ENCODE measurements at places on chromosomes 6 and 20.

GRCh38 chr6:1626481-1626880 lies 16.8 kb downstream of the FOXC1 start:
- no peak for DNase-seq

- no peak for DNase-seq
These were observed 2.2 kb downstream of the ASXL1 start for GRCh38 chr20:32360333-32360634.

- no peak for DNase-seq
These were observed 68.8 kb upstream of the ZNFX1 start for GRCh38 chr20:49346682-49347081.

- no peak for DNase-seq
These were observed 43.3 kb downstream of the TP53INP2 start for GRCh38 chr20:34747479-34747878.

DNA sequence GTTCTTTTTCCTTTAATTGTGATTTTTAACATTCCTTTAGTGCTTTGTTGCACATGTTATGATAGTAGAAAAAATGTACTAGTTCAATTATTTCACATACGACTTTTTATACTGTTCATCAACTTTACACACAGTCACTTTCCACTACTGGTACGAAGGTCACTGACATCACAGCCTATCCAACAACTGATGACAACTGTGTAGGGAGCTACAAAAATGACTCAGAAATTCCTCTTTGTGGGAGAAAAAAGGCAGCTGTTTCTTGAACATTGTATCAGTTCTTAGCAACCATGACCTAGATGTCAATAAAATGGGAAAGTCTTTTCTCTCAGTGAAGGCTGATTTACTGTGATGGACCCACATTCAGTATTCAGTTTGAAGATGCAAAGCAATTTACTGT lies 7.0 kb upstream of the ID4 start:
- no peak for DNase-seq

DNA sequence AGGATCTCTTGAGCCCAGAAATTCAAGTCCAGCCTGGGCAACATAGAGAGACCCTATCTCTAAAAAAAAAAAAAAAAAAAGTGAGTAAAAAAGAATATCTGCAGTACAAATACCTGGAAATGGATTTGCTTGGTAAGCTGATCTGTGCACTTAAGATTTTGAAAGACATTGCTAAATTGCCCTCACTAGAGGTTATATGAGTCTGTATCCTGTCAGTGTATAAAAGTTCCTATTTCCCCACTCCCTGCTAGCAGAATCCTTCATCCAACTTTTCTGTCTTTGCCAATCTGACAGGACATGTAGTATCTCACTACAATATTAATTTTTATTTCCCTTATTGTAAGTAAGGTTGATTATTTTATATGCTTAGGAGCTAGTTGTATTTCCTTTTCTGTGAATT lies 36.1 kb downstream of the BICRAL start:
- no peak for DNase-seq

DNA sequence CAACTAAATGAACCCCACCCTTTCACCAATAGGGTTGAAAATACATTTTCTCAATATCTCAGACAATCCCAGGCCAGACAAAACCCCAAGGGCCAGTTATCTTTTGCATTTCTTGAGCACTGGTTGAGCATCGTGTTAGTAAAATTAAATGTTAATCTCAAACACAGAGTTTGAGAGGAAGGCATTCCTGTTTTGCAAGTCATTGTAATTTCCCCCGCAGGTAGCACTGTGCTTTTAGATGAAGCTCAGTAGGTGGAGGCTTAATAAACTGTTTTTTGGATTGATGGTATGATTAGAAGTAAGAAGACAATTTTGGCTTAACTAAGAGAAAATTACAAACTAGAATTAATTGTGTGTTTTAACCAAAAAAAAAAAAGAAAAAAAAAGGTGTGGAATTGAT lies 998.6 kb upstream of the FLRT3 start:
- DNase-seq: no peak

DNA sequence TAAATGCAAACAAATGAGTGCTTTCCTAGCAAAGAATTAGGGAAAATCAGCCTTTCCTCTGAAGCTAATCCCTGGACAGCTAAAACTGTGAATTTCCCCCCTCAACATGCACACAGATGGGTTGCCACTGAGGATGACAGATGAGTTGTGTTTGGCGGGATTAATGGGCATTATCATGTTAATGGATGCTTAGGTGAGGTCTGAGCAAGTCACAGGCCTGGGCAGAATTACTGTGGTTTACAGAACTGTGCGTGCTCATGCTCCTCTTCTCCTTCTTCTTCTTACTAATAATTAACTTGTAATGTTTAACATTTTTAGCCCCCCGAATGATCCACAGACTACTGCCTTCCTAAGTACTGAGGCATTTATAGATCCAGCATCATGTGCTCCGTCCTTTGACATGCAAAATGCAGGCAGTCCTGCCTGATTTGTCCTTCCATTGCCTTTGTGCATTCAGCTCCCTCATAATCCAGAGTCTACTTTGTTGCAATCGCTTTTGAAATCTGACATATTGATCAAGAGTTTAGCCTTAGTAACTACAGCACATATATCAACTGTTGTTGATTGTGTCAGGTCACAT lies 753.4 kb upstream of the MMS22L start:
- no peak for DNase-seq

DNA sequence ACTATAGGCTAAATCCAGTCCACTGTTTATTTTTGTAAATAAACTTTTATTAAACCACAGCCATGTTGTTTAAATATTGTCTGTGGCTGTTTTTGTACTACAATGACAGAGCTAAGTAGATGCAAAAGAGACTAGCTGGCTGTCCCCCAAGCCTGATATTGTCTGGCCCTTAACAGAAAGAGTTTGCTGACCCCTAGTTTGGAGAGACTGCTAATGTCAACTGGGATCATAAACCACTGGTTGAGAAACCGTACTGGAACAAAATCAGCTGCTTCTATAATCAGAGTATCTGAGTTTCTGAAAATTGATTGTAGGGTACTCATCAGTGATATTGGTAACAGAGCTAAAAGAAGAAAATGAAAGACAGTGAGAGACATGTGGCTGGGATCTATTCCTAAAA lies 102.6 kb upstream of the FAM184A start:
- no peak for DNase-seq

GRCh38 chr6:9250852-9251251 lies 815.5 kb upstream of the SLC35B3 start:
- DNase-seq: peak; percentile 47

GRCh38 chr6:24935366-24936152 lies at the start of gene RIPOR2:
Gene RIPOR2 (minus strand): TSS chr6:24935960. CDS start chr6:24935898, 62 bp downstream.
- DNase-seq: no peak

DNA sequence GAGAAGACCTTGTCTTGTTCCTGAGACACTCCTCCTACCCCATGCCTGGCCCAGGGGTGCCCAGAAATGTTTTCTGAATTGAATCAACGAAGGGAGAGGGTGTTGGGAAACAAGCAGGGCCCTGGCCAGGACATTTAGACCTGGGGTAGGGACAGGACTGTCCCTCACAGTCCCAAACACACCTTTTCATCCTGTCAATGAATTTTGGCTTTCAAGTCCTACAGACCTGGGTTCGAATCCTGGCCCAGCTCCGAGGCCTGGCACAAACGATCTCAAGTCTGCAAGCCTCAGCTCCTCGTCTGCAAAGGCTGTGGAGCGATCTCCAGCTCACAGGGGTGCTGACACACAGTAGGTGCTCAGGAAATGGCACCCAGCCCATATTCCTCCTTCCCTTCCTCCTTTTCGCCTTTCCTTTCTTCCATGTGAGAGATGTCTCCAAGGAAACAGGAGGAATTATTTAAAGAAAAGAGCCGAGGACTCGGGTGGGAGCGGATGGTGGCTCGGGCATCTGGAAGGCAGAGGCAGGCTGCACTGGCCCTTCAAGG lies 7.3 kb upstream of the DLGAP4 start:
- DNase-seq: no peak

- no peak for DNase-seq
These were observed 207.8 kb downstream of the TTLL2 start for GRCh38 chr6:167532410-167533288.

DNA sequence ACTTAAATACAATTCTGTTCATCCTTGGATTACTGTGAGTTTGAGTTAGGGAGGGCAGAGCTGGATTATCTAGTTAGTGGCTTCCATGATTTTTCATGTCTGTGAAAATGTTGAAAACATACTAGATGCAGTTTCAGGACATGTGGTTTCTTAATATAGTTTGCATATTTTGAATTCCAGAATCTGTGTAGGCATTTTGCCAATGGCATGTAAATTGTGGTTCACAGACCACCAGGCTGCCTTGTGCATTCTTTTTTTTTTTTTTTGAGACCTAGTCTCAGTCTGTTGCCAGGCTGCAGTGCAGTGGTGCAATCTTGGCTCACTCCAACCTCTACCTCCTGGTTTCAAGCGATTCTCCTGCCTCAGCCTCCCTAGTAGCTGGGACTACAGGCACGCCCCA lies 42.8 kb downstream of the CDC5L start:
- no peak for DNase-seq

DNA sequence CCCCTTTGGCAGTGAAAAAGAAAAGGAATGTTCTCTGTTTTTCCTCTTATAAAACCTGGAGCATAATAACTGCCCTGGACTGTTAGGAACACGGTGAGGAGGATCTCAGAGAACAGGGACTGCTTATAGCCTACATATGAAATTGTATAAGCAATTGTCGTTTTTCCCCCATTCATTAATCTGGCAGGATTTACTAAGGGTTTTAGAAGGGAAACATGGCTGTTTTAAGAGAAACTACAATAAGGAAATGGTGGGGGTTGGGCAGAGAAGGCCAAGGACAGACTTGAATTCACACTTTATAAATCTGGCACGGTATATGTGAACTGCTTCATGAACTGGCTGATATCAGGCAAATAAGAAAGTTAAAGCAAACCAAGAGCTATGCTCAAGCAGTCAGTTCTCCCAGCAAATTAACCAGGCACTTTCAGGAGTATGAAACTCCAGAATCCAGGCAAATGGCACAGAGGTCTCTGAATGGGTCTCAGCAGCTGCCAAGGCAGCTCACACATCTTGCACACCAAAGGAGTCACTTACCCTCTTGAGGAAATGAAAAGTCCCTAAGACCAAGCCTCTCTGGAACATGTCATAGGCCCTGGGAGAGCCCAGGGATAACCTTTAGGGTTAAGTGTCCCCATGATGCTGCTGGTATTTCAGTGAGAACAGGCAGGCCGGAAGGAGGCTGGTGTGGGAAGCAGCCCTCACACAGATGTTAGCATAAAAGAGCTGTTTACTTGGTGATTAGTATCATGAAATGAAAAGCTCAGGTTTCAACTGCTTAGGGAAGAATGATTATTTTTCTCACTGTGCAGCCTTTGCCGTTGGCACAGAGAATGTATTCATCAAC lies 260.5 kb upstream of the MARCKS start:
- DNase-seq: no peak

DNA sequence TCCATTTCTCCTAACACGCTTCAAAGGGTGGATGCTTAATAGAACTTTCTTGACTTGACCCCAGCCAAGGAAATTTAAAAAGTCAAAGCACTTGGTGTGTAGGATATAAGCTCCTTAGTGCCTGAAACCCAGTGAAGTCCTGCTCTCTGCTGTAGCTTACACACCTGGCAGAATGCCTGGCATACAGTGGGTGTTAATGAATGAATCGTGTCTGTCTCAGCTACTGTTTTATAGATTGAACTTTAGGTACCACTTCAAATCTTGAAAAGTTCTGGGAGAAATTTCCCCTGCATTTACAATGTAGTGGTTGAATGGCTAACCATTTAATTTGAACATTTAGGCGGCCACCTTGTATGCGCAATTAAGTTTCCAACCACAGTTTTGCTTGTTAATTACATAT lies 70.5 kb upstream of the ZNF217 start:
- no peak for DNase-seq

DNA sequence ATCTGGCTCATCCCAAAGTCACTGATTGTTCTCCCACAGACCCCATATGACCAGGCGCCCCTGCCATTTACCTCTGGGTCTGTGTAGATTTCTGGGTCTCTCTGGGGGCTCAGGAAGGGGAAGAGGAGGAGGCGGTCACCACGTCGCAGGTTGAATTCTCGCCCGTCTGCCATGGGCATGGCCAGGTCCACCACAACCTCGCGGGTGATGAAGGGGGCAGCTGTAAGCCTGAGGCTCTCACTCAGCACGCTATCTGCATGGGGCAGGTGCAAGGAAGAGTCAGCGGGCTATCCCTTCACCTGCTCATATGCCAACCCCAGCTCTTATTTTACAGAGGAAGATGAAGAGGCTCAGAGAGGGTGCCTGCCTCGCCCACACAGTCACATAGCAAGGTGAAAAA lies 30.5 kb upstream of the KCNB1 start:
- DNase-seq: no peak

DNA sequence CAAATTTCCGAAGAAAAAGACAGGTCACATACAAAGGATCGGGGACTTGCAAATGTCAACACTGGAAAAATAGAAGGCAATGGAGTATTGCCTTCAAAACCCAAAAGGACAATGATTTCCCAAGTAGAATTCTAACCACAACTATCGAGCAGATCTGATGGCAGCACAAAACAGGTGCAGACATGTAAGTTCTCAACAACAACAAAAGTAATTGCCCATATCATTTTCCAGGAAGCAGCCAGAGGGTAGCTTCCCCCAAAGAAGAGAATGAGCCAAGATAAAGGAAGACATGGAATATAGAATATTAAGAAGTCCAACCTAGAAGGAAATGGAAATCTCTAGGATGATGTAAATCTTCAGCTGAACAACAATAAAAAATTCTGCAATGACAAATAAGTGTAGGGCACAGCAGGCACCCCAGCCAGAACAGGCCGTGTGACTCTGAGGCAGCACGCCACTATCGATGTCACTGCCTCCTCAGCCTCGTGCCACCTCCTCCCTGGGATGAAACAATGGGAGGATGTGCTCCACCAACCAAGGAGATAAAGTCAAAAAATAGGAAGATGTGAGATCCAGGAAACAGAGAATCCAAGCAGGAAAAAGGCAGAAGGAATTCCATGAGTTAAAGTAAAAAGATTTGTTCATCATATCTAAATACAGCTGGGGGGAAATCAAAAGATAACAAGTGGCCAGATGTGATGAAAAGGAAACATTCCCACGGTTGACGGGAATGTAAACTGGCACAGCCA lies 34.1 kb downstream of the SERPINB1 start:
- DNase-seq: peak; percentile 90

DNA sequence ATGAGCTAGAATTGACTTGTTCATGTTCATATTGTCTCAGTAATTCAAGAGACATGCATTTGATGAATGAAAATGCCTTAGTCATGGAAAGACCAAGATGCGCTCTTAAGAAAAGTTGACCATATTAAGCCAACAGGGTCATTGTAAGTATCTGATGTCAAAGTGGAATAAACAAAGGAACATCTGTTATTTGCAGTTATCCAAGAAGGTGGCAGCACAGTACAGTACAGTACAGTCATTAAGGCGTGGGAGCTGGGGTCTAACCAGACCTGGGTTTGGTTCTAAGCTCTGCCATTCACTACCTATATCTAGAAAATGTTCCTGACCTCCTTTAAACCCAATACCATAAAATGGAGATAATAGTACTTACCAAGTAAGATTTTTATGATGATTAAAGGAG lies 178.1 kb downstream of the BACH2 start:
- no peak for DNase-seq

GRCh38 chr6:56640374-56640773 lies 2.3 kb downstream of the DST start:
- DNase-seq: no peak

GRCh38 chr6:28462401-28462800 lies 19.1 kb upstream of the ZSCAN23 start:
- no peak for DNase-seq
